Left renal pelvis (tissue), 4 donors: ENCODE measurements at places on chromosomes 5 and 9.

GRCh38 chr9:116928884-116929283 is 241.8 kb downstream of the TRIM32 start:
- DNase-seq: no peak

DNA sequence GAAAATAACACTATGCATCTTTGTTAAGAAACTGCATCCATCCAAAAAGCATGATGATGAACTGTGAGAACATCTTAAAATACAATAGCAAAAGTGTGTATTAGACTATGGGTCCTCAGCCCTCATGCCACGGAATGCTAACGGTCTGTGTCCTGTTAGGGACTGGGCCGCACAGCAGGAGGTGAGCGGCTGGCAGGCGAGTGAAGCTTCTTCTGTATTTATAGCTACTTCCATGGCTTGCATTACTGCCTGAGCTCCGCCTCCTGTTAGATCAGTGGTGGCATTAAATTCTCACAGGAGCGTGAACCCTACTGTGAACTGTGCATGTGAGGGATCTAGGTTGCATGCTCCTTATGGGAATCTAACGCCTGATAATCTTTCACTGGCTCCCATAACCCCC is 129.8 kb downstream of the NXNL2 start:
- no peak for DNase-seq

GRCh38 chr9:98974994-98975712 is 31.4 kb downstream of the COL15A1 start:
- DNase-seq: peak; percentile 68

DNA sequence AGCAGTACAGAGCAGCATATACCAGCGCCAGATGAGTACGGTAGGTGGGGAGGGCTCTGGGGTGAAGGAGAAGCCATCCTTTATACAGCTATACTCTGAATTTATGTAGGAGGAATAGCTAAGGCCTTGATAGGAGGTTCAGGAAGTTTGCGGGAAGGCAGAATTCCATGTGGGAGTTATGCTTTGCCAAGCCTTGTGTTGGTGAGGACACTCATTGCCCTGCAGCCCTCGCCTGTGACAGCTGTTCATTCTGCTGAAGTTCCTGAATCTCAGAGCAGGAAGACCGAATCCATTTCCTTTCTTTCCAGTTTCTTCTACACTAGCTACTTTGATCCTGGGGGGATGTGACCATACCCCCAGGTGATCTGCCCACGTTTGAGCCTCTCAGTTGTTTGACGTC is 7.7 kb downstream of the MFAP3 start:
- no peak for DNase-seq

DNA sequence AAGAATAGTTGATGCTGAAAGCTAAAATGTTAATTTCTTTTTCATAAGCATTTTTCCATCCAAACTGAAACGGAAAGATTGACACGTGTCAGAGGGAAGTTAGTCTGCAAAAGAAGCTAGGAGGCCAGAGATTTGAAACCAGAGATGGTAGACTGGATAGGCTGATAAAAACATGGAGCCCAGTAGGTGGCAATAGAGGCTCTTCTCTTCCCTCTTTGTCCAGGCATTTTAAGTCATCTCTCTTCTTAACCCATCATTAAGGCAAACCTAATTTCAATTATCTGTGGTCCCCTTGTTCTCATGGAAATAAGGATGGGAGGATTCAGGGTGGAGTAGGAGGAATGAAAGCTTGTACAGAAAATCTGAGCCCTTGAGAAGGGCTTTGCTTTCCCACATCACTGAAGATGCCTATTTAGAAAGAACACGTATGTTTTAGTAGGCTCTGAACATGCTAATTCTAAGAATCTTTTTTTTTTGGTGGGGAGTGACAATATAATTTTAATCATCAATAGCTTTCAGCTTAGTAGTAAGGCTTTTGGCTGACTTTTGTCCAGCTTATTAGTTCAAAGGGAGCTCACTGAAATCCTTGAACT is 66.6 kb downstream of the ZNF474 start:
- no peak for DNase-seq

DNA sequence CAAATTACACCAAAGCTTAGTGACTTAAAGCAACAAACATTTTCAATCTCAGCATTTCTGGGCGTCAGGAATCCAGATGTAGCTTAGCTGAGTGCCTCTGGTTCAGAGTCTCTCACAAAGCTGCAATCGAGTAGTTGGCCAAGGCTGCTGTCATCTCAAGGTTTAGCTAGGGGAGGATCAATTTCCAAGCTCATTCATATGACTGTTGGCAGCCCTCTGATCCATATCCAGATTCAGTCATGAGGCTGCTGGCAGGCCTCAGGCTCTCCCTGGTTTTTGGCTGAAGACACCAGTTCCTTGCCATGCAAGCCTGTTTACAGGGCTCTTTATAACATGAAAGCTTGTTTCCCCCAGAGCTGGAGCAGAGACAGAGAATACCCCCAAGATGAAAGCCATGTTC is 419.5 kb upstream of the TLE4 start:
- DNase-seq: no peak

DNA sequence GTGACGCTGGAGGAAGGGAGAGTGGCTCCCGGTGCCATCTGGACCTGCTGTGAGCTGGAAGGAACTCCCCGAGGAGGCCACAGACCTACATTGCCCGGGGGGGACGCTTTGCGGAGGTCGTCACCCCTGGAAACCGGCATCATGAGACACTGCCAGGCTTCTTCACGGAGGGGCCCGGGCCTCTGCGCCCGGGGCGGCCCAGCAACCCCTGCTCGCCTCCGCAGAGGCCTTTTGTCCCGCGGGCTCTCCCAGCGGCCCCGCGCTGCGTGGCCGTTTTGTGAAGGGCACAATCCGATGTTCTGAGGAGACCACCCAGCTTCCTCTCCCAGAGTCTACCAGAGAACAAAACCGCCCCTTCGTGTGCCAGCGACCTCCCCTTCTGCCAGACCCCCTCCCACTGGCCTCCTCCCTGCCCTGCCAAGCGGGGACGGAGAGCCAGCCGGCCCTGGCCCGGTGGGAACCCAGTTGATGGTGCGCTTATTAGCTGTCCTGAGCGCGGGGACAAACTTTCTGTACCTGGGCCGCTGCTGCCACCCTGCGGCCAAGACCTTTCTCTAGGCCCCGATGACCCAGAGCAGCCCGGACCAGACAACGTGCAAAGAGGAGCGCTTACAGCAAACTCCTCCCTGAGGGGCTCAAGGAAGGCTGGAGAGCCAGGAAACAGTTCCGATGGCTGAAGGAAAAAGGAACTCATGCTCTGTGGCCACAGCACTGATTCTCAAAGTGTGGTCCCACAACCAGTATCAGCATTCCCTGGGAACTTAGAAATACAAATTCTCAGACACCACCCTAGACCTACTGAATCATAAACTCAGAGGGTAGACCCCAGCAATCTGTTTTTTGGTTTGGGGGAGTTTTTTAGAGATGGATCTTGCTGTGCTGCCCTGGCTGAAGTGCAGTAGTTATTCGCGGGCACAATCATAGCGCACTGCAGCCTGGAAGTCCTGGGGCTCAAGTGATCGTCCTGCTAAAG is 86.7 kb downstream of the SLC1A3 start:
- peak; percentile 53 for DNase-seq

GRCh38 chr5:134083517-134083916 is 31.0 kb upstream of the TCF7 start:
- DNase-seq: no peak

DNA sequence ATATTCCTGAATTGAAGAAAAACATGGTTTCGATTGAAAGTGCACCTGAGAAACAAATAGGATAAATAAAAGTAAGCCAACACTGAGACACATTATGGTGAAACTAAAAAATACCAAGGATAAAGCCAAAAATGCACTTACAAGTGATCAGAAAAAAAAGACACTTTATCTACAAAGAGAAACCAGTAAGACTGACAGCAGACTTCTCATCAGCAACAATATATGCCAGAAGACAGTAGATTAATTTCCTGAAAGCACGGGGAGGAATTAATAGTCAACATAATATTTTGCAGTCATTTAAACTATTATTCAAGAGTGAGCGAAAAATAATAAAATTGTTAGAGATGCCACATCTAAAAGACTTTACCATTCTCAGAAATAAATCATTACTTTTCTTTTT is 172.7 kb upstream of the MAST4 start:
- DNase-seq: no peak

- no peak for DNase-seq
These were observed 57.1 kb upstream of the NMUR2 start for GRCh38 chr5:152462021-152462721.

- no peak for DNase-seq
These were observed 67.3 kb upstream of the SHISAL2B start for GRCh38 chr5:64622991-64623390.

- DNase-seq: no peak
These were observed 11.8 kb upstream of the NADK2 start for GRCh38 chr5:36253575-36253974.

GRCh38 chr9:109506097-109506712 is 8.1 kb upstream of the PTPN3 start:
- DNase-seq: no peak

DNA sequence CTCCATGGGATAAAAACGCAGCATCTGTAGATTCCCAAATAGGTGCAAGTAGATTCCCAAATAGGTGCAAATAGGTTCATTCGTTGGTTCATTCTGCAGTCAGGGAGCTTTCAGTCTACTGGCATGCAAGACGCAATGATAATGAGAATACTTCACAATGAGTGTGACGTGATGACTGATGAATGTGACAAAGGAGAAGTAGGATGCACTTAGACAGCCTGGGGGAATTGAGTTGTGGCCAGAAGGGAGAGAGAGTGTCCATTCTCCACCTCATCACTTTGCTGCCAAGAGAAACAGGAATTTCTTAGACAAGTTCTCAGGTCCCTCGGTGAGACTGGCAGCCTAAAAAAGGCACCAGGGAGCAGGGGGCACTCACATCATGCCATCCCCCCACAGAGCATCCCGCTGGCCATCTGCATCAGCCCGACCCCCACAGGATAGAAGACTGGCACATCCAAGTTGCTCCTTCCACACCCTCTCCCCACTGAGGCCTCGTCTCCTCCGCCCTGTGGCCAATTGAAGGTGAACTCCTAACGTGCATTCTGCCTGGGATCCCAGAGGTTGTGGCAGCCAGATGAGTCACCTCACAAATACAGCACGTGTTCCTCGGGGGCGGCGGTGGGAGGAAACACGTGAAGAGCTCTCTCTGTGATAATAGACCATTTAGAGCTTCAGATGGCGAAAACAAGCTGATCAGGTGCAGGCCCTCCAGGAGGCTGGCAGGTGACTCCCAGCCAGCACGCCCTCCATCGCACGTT is 19.9 kb upstream of the KCNIP1 start:
- DNase-seq: no peak

DNA sequence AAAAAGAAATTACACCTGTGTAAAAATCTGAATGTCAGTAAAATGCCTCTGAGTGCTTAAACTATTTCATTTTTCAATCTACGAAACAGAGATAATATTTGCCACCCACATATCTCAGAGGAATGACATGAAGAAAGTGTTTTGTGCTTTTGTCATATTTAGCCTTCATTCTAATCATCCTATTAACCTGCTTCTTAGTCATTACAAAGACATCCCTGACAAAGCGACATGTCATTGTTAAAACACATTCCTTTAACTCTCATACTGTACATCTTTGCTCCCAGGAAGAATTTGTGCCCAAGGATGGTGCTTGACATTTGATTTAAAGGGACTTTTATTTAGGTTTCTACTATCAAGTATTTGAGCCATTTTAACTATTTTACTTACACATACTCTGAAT is 275.9 kb downstream of the DMRTA1 start:
- DNase-seq: no peak
